Amygdala (tissue), 56 donors: ENCODE measurements at places on chromosomes 5 and 9.

GRCh38 chr9:123337971-123338370, 18.0 kb upstream of the CRB2 start:
- DNase-seq = no peak

DNA sequence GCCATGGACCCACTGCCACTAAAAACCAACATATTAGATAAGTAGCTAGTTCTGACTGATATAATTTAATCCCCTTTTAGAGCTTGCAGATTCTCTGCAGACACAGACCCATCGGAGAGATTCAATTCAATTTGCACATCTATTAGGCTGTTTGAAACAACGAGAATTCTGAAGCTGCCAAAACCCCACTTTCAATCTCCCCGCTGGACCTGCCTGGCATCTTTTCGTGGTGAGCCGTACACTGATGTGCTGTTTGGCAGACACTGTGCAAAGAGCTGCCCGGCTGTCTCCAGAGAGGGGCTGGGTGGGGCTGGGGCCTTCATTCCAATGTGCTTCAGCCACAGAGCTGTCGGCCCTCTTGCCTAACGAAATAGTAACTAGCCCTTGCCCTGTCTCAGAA, 42.1 kb upstream of the FAM240B start:
- no peak for DNase-seq

DNA sequence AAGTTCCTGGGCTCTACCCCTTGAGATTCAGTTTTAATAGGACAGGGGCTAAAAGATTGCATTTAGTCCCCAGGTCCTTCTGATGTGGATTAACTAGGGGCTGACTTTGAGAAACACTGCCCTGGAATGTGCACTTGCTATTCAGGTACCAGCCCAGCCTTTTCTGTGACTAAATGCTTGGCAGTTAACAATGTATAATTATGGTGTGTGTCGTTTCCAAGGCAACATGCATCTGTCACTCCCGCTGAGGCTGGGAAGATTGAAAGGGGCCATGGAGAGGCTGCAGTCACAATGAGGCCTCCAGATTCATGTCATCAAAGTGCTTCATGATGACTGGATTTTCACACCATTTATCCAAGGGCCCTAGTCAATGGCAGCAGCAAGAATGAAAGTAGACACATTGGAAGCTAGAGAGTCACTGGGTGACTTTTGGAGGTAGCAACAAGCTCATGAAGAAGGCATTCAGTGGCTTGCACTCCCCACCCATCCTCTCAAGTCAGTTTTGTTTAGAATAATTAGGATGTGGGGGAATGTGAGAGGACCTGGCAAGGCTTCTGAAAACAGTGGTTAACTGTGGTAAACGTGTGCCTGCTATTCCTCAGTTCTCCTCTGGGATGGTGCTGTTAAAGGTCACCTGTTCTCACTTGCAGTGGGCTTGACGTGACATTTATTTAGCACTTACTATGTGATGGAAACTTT, 28.3 kb downstream of the RAI14 start:
- DNase-seq = no peak

DNA sequence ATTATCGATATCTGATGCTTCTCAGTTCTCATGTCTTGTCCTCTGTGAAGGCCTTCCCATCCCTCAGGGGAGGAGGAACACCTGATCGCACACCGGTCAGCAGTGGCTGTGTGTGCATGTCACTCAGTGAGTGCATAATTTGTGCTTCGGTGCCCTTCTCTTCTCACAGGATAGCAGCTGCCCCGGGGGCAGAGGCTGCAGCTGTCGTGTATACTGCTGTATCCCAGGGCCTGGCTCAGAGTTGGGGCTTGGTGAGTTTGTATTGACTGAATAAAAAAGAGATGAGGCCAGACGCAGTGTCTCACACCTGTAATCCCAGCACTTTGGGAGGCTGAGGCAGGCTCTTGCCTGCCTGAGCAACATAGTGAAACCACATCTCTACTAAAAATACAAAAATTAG, 49.7 kb upstream of the NCS1 start:
- no peak for DNase-seq

DNA sequence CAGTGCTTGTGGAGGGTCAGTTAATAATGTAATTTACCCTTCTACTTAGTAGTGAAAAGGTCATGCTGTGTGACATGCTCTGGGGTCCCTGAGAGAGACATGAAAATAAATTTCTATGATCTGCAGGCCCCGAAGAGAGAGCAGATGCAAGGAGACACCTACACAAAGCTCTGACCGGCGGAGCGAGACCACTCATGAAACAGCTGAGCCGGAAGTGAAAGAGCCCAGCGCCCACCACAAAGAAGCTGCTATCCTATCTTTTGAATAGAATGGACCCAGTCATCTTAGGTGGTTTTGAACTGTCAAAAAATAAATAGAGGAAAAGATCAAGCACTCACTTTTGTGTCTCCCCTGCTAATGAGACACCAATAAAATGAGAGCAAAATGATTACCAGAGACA, 190.0 kb downstream of the MED10 start:
- DNase-seq = no peak

GRCh38 chr5:32123058-32123805, 50.9 kb downstream of the GOLPH3 start:
- DNase-seq = no peak

DNA sequence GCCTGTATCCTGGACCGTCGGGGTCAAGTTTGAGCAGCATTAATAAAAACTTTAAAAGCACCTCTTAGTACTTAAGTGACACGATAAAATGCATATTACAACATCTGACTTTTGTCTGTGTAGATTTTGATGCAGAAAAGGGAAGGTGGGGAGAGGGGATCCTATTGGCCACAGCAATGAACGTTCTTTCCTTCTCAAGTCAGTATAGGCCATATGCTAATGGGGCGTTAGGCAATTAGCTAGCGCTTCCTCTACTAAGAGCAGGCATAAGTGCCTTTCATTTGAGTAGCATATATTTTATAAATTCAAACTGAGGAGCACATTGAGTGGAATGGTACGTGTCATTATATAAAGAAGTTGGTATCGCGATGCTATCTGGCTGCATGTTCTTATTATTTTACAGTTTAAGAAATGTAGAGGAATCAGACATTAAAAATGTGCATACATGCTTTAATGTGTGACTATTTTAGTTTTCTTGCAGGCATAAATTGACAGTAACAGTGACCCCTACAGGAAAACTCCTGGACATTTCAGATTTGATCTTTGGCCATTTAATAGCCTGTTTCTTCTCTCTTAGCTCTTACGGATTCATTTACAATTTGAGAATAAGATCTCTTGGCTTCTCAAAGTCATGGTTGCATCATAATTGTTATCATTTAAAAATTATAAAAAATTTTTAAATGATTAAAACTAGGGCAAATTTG, 1.1 kb upstream of the GNA14 start:
- no peak for DNase-seq
